T-helper 9 cell (primary cell): ENCODE measurements at places on chromosomes 5 and 9.

GRCh38 chr5:65986050-65986451, 59.7 kb downstream of the ERBIN start:
- no peak for DNase-seq

GRCh38 chr5:107869438-107870115, 198.8 kb upstream of the EFNA5 start:
- DNase-seq = no peak

GRCh38 chr9:124491049-124491975, 15.9 kb downstream of the NR5A1 start:
- DNase-seq = no peak

DNA sequence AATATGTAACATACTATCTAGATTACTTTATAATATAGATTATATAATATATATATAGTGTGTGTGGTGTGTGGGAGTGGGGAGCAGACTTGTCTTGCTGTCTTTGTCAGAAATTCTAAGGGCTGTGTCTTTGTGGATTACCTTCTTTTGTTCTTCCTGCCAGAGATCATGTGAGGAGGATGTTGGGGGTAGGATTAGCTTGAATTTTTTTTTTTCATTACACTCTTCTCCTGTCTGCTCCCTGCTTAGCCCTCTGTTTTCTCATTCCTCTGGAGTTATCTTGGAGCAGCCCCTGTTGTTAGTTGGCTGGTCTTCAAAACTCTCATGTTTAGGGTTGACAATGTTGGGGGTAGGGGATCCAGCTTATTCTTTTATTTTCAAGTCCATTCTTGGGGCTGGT, 21.0 kb upstream of the C9orf40 start:
- no peak for DNase-seq

DNA sequence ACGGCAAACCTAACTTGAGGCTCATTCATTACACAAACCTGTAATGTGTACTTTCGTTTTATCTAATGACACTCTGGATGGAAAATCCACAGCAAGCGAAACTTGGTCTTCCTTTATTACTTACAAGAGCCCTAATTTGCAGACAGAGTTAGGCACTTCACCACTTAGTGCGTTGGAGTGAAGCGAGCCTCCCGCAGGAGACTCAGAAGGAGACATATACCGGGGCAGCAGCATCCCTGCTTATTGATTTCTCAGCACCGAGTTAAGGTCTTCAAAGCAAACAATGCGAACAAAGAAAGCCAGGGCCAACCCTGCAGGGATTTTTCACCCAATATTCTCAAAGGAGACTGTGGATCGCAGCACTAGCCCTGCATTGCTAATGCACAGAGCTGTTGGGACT, 28.6 kb downstream of the LSM11 start:
- no peak for DNase-seq

DNA sequence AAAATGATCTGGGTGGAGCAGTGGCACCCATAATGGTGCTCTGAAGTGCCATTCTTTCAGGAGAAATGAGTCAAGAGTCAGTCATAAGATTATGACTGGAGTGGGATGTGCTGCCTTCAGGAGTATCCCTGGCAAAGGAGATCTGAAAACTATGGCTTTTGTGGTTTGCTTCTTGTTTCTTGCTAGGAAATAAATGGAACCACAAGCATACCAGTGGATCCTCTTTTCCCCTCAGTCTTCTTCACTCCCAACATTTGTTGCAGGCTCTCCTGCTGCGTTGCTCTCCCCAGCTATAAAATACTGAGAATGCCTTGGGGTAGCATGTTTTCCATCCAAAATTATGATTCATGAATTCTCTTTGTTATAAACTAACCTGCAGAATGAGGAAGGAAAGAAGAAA, 199.1 kb downstream of the NNT start:
- no peak for DNase-seq

GRCh38 chr9:133950629-133951111, 41.5 kb downstream of the VAV2 start:
- DNase-seq = no peak

DNA sequence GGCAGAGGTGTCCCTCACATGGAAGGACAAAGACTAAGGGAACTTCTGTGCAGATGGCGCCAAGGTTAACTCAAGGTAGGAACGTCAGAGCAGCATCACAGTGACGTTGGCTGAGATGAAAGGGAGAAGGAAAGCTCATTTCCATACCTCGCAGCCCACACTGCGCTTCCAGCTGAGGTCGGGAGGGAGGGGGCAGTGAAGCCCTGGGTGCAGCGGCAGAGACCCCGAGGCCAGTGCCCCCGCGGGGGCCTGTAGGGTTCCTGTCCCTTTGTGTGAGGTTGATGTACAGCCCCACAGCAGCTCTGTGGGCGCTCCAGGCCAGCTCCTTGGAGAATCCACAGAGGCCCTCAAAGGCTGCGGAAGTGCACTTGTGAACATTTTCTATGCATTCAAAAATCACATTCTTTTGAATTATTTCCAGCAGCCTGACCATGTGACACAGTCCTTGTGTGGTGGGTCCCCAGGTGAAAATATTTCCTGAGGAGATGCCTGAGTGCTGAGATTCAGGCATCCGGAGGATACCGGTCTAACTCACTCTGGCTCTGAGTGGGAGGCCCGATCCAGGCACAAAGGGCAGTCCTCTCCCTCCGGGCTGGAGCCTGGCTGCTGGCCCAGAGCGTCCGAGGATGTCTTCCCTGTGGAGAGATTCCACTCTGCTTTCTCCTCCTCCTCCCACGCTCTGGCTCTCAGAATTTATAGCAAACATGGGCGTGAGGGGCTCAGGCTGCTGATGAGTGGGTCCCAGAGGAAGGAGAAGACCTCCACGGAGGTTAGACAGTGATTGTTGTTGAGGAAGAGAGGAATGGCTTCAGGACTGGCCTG, 150.7 kb downstream of the ICE1 start:
- DNase-seq = no peak

GRCh38 chr9:136019681-136020060, 58.5 kb upstream of the UBAC1 start:
- DNase-seq = no peak

DNA sequence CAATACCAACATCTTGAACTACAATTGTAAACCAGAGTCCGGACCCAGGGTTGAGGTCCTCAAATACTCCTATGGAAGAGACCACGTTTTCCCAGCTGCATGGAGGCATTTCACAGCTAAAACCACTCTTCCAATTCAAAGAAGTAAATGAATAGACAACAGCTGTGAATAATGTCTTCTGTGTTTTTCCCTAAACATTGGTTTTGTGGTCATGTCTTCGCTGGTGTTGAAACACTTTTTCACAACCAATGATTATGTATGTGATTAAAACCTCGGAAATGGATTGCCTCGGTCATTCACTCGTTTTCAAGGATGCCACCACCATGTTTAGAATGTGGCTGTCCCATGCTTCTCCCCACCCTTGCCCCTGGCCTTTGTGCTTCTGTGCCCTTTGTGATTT, 9.4 kb upstream of the TENT4A start:
- DNase-seq = no peak

DNA sequence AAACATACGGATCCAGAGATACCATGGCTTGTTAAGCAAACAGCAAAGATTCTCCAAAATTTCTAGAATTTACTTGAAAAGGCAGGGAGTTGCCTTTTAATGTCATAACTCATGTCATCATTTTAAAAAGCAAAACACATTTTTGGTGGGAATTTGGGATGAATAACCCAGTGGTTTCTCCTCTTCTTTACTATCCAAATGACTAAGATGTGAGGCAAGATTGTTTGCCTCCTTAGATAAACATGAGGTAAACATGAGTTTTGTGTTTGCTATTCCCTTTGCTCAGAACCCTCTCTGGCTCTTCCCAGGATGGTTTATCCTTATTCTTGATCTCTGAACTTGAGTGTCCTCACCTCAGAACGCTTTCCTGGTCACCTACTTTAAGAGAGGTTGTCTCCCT, 267.0 kb downstream of the EBF1 start:
- DNase-seq = no peak

GRCh38 chr5:115778417-115778816, 38.0 kb downstream of the CDO1 start:
- no peak for DNase-seq

DNA sequence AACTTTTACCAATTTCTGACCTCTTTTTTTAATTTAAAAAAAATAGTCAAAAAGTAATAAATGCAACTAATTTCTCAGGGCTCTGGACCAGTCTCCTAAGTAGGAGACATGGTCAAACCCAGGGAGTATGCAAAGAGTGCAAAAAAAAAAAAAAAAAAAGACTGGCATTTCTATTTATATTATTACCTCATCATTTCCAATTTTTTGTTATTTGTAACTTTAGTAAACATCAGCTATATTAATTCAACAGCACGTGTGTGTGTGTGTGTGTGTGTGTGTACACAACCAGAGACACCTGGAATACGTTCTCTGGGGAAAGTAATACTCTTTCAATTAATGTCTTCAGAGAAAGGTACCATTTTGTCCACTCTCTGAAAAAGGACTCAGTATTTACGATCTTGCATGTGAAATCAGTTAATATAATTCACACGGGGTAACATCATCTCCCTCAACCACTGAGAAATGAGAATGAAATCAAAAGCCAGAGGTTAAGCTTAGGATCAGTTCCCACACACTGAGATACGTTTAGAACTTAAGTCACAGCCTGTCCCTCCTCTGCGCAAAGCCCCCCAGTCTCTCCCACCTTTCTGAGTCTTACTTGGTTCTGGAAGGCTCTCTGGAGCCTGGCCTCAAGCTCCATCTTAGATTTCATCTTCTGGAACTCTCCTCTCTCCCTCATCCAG, 21.9 kb downstream of the ZNF608 start:
- DNase-seq = no peak

DNA sequence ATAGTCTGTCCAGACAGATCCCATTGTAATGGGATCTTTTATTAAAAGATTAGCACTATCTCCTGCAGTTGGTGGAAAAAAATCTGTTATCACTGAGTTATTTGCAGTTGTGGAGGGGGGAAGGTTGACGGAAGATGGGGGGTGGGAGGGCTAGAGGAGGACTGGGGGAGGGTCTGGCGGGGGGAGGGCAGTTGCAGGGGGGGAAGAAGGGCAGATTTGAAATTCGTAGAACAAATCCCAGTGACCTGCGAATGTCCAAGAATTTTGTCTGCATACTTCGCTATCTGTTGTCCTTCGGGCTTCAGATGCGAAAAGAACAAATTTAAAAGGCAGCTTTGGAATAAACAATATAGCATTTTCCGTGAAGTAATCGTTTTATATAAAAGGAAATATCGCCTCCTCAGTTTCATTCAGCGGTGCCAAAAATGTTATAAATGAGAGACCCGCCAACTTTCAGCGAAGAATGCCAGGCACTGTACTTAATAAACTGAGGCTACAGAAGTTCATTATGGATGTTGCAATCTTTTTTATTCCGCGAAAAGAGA, 1.3 kb upstream of the FST start:
- DNase-seq = no peak

GRCh38 chr5:137836997-137837396, 30.7 kb upstream of the MYOT start:
- no peak for DNase-seq

- DNase-seq = no peak
Observed at GRCh38 chr9:134983074-134983473, 65.4 kb upstream of the FCN1 start.

- peak; percentile 17 for DNase-seq
Observed at GRCh38 chr9:135906291-135907005, 898 bp downstream of the CAMSAP1 start.

DNA sequence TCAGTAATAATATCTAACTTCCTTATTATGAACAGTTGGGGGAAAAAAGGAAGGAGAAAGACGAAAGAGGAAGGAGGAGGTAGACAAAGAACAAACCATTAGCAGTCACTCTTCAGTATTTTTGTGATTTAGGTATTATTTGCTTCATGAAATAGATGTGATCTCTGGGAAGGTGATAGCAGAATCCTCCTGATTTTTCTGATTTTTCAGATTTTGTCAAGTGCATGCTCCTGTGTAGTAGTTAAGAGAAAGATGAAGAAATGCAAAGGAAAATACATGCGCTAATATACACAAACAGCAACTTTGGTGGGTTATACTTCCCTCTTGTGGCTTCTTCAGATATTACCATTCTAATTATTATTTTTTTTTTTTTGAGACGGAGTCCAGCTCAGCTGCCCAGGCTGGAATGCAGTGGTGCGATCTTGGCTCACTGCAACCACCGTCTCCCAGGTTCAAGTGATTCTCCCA, 31.6 kb downstream of the LMNB1 start:
- DNase-seq = no peak

- no peak for DNase-seq
Observed at GRCh38 chr9:132383462-132383883, 23.2 kb downstream of the TTF1 start.

DNA sequence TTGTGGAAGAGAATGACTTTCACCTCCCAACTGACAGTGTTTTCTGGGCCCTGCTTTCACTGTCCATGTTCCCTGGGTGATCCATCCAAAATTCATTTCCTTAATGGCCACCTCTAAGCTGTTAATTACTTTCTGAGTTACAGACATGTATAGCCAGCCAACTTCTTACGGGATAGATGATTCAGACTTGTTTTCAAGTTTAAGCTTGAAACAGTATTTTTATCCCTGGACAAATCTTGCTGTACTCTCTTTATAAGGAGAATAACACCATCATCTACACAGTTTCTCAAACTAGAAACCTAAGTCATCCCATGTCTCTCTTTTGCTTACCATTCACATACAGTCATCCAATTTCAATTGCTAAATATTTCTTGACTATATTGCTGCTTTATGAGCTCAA, 6.9 kb downstream of the FAM174A start:
- DNase-seq = no peak

- DNase-seq = no peak
Observed at GRCh38 chr9:120066315-120066714, 513.7 kb downstream of the CDK5RAP2 start.

GRCh38 chr9:32735476-32735875, 47.9 kb upstream of the TMEM215 start:
- DNase-seq = no peak
